ENCODE measurements at places on chromosomes 11 and 22.
A peak's percentile ranks its signal among the peaks of the same experiment; 100 is the strongest.

DNA sequence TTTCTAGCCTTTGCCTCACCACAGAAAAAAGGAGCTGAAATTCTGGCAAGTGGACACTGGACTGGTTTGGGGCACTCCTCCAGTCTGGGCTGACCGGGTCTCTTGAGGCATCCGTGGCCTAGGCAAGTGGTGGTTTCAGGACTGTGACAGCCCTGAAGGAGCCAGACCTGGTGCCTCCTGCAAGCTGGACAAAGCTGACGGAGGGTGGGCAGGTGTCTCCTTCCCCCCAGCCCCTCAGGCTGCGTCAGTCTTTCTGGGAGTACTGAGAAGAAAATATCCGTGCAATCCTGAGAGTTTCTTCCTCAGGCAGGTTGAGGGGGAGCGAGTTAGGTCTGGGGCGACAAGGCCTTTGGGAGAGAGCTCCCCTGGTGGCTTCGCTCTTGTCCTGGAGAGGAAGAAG lies 4.3 kb upstream of the UCP3 start:
- DNase-seq = no peak

DNA sequence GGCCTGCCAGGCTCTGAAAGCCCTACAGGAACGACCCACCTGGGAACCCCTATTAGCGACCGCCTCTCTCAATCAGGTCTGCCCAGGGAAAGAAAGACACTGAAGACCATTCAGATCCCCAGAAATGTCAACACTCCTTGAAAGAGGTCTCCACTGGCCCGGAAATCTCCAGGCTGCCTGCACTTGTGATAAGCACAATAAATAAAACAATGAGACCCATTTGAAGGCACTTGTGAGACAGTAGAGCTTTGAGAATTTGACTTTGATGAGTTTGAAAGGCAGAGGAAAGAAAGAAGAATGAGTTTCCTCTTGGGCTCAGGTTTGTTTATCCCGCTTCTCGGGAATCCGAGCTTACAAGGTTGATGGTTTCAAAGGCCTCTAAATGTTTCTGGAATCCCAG lies 416.3 kb downstream of the BUD13 start:
- DNase-seq = peak; percentile 94

GRCh38 chr11:71548716-71549151 lies 514 bp downstream of the KRTAP5-9 start:
- no peak for DNase-seq

DNA sequence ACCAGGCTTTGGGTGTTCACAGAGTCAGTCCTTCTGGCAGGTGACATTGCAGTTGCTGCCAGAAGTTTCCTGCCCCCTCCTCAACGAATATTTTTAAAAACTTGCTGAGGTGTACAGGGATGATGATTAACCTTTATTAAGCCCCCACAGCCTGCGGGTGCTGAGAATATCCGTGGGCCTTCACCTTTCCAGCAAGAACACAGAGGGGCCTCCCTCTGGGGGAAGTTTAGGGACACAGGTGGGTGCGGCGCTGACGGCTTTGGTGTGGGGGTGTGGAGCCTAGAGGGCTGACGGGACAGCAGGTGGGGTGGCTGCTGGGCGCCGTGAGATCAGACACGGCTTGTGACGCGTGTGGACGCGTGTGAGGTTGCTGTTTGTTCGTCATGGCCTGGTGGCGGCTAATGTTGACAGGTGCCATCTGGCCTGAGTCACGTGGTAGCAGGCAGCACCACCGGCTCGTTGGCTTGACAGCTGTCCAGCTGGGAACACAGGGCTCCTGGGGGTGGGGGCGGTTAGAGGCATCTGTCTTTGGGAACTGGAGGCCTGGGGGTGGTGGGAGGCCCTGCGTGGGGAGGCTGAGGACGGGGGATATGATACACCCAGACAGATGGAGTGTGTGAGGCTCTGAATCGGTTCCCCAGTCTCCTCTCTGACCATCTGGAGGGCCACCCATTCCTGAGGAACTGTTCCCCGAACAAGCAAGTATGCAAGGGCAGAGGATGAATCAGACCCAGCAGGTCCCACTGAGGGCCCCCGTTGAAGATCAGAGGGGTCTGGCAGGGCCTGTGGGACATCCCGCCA lies 12.5 kb upstream of the LRRC10B start:
- DNase-seq = no peak

DNA sequence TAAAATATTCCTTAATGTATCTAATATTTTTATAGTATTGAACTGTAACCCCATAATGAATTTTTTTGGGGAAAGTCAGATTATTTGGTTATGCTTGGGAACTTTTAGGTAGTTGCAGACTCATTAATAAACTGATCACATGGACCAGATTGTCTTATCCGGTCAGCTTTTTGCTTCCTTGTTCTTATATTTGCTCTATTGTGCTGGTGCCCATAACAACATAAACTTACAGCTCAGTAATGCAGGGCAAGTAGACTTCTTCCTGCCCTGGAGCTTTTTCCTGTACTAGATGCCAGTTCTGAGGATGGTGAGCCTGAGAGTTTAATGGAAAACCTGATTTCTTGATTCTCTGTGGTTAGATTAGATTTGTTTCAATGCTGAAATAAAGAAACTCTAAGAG lies 53.2 kb downstream of the MTMR3 start:
- DNase-seq = no peak

DNA sequence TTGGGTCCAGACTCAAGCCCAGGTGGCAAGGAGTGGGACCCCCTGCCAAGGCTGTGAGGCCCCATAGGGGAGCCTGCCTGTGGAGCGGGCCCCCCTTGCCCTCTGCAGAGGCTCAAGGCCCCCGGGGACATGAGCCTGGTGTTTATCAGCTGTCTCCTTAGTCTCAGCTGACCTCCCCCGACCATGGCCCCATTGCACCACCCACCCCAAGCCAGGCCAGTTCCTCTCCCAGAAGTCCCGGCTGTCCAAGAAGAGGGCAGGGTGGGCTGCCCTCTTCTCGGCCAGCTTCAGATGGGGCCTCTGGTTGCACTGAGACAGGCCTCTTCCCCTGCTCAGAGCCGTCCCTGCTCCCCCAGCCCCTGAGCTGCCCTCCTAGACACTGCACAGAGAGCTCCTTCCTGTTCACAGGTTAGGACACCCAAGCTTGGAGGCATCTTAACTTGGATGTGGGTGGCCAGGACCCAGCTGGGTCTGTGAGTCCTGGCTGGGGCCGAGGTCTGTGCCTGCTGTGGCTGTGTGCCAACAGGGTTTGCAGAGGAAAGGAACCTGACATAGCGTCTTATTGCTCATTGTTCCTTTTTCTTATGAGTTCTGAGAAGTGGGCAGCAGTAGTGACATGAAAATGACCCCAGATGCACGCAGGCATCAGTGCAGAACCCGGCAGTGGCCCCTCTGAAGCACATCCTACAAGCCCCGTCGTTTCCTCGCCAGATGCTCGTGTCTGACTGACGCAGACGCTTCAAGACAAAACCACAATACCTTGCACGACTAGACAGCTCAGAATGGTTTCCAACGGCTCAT lies 5.4 kb downstream of the TRABD start:
- no peak for DNase-seq

- DNase-seq = peak; percentile 88
These were observed 11.8 kb downstream of the TIGD3 start for GRCh38 chr11:65366340-65366773.

- DNase-seq = no peak
These were observed 37.6 kb downstream of the COA4 start for GRCh38 chr11:73839123-73839457.

- DNase-seq = no peak
These were observed 163.7 kb downstream of the DSCAML1 start for GRCh38 chr11:117633186-117633754.

GRCh38 chr11:47376525-47377371 lies 1.6 kb downstream of the SPI1 start:
- no peak for DNase-seq

- no peak for DNase-seq
These were observed 13.4 kb upstream of the IL17REL start for GRCh38 chr22:50025993-50026392.
